ENCODE measurements at places on chromosomes 12 and 14. TPM values are rescaled to one million over a fixed set of nuclear protein-coding genes. Genes with fewer than 3 reads are reported as not detected.

DNA sequence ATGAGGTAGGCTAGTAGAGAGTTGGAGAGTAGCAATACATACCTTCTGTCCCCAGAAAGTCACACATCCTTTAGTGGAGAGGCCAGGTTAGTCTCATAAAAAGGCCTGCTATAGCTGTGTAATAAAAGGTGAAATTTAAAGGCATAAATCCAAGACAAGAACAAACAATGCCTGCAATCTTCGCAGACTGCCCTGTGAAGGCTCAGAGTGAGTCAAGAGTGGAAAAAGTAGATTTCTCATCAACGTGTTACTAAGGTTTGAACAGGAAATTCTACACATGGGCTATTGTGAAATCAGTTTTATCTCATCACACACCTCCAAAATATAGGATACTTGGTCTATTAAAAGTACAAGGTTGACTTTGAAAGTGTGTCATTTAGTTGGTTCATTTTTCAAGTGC lies at the start of gene KLRC1:
KLRC1 (minus strand) TSS at position 222 of the 400 bp plus-strand sequence. CDS start 2,221 bp downstream, outside the sequence.
- no peak for DNase-seq

DNA sequence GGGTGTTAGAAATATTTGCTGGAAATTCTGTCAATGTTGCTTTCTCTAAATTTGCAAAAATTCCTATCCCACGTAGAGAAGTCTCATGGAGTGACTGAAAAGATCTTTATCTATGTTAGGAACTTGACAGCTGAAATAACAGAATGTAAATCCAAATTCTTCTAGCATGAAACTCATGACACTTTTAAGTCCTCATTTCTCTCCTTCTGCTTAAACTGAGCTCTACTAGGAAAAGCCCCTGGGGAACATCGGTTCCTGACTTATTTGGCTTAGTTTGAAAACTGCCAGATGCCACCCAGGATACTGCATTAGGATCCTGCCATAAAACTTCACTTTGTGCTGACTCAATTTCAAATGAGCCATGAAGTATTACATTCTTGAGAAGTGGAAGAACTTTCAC lies 426.0 kb downstream of the GALC start:
- no peak for DNase-seq

DNA sequence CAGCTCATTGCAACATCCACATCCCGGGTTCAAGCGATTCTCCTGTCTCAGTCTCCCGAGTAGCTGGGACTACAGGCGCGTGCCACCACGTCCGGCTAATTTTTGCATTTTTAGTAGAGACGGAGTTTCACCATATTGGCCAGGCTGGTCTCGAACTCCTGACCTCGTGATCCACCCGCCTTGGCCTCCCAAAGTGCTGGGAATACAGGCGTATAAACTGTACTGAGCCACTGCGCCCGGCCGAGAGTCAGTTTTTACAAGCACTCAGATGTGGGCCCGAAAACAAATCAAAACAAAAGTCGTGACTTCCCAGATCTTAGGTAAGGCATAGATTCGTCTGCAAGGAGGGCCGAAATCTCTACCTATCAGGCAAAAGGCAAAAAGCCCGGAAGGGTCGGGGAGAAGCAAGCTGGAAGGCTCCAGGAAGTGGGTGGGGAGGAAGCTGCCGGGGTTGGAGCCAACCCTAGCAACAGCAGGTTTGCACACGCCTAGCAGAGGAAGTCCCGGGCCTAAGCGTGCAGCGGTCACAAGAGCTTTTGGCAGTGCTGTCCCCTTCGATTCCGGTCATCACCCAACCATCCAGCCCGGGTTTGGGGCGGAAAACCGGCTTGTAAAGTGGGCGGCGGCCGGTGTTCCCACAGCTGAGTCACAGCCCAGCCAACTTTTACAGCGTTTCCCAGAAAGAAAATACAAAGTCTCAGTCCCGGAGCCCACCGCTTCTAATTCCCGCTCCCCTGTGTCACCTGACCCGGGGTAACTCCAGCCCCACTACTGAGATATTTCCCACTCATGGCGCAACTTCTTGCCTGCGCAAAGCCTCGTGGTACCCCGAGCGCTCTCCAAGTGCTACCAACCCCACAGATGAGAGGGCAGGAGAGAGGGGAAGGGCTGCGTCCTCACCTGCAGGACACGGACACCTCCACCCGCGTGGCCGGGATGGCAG lies 583 bp downstream of the CPNE8 start:
- peak; percentile 55 for DNase-seq

DNA sequence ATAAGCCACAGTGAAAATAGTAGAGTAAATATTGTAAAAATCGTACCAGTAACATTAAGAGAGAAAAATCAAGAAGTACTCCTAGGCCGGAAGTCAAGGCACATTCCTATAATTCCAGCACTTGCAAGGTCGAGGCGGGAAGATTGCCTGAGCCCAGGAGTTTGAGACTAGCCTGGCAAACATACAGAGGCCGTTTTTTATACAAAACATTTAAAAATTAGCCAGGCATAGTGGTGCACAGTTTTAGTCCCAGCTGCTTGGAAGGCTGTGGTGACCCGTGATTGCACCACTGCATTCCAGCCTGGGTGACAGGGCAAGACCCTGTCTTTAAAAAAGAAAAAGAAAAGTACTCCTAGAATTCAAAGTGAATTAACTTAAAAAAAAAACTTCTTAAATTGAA lies 341.8 kb downstream of the C12orf50 start:
- DNase-seq, result no peak

DNA sequence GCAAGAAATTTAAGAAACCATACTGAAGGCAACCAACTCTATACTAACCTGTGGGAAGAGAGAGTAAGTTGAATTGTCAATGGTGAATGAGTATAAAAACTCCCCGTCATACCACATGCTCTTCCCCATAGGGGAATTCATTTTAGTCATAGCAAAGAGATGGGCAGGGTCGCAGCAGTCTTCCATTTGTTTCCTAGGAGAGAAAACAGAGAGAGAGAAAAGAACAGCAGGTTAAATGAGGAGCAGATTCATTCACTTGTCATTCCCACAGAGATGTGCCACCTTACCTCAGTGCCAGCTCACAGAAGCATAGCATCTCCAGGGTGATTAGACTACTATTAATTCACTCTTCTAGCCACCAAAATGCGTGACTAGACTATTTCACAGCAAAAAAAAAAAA lies 47.4 kb downstream of the ST8SIA1 start:
- DNase-seq, result no peak

- DNase-seq, result no peak
Measured at GRCh38 chr12:71787580-71787979, 32.9 kb downstream of the RAB21 start.

GRCh38 chr12:15545334-15545733 lies 223.0 kb downstream of the PTPRO start:
- DNase-seq, result no peak

DNA sequence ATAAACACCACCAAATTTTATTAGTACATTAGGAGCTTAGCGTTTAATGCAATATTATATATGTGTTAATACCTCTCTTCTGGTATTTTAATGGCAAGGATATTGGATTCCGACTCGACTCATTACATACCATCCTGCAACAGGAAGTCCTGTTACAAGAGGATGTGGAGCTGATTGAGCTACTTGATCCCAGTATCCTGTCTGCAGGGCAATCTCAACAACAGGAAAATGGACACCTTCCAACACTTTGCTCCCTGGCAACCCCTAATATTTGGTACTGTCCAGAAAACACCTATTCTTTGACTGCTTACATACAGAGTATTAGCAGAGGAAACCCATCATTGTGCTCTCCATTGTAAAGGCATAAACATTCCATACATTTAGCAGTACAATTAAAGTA lies 45.2 kb downstream of the VEZT start:
- DNase-seq, result peak; percentile 49

GRCh38 chr12:27096420-27096819 lies 14.0 kb upstream of the C12orf71 start:
- no peak for DNase-seq

- DNase-seq, result no peak
Measured at GRCh38 chr12:26156201-26156871, 31.5 kb upstream of the BHLHE41 start.

DNA sequence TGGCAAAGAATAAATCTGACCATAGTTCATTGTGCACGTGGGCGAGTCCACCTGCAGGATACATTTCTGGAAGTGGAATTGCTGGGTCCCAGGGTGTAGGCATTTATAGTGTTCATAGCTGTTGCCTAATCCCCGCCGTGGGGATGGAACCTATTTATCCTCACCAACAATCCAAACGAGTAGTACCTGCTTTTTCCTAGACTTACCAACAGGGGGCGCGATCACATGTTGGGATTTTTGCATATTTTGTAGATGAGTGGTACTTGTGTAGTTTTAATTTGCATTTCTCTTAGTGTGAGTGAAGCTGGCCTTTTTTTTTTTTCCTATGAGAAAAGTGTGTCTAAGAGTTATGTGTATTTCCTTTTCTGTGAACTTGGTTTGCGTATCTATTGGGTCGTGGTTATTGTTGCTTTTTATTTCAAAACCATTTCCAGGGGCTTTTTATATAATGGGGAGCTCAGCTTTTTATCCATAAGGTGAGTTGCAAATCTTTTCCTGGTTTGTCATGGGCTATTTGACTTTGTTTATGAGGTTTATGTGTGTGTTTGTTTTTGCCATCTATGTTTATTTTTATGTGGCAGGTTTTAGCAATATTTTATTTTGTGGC lies 67.2 kb downstream of the CCDC92 start:
- peak; percentile 57 for DNase-seq

Gene WIF1
- not detected for total RNA-seq

Gene EPYC
- total RNA-seq, result not detected

Gene TCP11L2
- 14.0 TPM for total RNA-seq

Gene KRT74
- not detected for total RNA-seq

Gene LGR5
- 1.1 TPM for total RNA-seq
